CD4-positive, alpha-beta T cell treated with Interleukin-1 beta for 1 hour (primary cell): ENCODE measurements at places on chromosomes 2 and 18.

DNA sequence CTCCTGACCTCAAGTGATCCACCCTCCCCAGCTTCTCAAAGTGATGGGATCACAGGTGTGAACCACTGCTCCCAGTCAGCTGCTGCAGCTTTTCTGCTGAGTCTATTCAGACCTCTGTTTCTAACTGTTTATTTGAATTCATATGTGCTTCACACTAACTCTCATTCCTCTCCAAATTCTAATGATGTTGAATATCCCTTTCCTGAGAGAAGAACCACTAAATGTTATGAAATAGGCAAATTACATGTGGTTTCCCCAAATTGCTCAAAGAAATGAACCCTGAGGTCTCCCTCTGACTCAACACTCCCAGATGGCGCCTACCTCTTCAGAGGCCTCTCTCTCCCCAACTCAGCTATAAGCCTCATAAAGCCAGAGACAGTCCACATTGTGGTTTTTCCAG is 98.6 kb downstream of the IRS1 start:
- no peak for DNase-seq

- peak; percentile 47 for DNase-seq
These were observed 683 bp upstream of the DNAJC27 start for GRCh38 chr2:24972315-24972961.

- DNase-seq, result peak; percentile 29
These were observed 149.8 kb upstream of the ITGA4 start for GRCh38 chr2:181307203-181307991.

DNA sequence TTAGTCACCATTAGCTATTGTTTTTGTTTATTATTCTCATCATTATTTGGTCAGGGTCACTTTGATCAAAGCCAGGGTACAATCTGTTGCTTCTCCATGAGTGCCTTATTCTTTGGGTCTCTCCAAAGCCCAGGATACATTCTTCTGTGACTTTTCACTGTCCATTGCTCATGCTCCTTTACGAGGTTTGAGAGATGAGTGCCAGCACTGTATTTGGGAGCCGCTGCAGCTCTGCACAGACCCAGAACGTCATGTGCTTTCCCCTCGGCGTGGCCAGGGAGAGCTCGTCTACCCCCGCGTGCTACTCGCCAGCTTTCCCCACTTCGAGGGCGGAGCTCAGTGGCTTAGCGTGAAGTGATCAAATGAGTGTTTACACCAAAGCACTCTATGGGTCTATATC is 123.7 kb downstream of the COL6A3 start:
- DNase-seq, result no peak

- DNase-seq, result no peak
These were observed at the start of gene CRACDL for GRCh38 chr2:98935777-98936352. Gene CRACDL, minus strand, starts transcription at chr2:98936225. Its CDS starts 89,425 bp downstream, at chr2:98846800.

- DNase-seq, result no peak
These were observed 5.1 kb downstream of the DYNC1I2 start for GRCh38 chr2:171692331-171692730.

GRCh38 chr2:42064417-42064942 is 16.7 kb downstream of the PKDCC start:
- DNase-seq, result no peak

DNA sequence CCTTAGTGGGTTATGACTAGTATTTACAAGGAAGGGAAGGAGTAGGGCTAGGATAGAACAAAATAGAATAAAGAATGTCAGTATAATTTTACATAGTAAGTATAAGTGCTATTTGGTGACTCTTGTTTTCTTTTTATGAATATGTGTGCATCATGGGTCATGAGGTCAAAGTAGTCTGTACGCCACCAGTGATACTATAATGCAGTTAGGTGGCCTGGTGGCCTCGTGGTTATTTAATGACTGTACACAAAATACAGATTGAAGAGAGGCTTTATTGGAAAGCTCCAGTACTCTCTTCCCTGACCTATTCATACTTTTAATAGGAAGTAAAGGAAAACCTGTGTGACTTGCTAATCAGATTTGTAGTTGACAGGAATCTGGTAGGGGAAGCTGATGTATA is 27.3 kb downstream of the CAB39 start:
- DNase-seq, result no peak

GRCh38 chr2:143128681-143129580 is at the start of gene ARHGAP15:
Gene ARHGAP15, plus strand, starts transcription at chr2:143129419.
- DNase-seq, result peak; percentile 83

DNA sequence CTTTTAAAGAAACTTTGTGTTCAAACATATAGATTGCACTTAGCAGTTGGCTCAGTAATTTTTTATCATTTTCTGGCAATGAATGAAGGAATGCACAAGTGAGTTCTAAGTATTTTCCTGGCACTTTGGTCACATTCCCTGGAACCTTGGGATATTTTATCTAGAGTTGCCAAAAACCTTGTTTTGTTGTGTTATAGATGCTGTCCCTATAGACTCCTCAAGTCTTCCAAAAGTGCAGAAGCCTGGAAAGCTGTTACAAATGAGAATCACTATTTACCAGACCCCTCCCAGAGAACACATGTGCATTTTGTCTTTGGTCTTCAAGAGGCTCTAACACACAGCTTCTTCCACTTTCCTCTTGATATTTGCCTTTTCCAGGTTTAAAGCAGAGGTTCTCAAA is 108.3 kb downstream of the RND3 start:
- DNase-seq, result no peak

DNA sequence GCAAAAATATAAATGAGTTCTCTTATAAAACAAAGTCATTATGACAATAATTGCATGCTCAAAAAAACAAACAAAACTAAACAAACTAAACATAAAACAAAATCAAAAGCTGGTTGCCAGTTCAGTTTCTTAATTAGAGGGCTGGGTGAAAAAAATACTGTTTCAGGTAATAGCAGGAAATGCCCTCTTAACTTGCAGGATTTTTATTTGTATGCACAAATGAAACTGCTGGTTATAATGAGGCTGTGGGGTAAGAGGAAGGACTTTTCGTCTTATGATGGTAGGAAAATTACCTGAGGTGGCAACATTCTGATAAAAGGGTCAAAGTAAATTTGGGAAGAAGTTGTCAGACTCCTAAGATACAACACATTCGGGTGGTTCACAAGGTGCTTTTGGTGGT is 21.5 kb upstream of the CDKL4 start:
- DNase-seq, result no peak

DNA sequence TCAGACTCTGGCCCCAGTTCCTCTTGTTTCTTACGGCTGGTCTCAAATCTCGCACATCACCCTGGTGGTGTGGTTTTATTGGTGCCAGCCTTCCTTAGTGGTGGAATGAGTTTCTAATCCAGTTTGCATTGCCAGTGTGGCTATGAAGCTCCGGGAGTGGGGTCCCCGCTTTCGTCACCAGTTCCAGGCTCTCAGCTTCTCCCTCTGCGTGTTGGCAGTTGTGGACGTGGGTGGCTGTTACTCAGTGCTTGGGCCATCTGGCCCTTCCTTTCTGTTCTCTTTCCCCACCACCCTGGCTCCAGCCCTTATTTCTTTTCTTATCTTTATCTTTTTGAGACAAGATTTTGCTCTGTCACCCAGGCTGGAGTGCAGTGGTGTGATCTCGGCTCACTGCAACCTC is 30.1 kb downstream of the EFR3B start:
- no peak for DNase-seq
